ENCODE measurements at places on chromosomes 11 and 22.

DNA sequence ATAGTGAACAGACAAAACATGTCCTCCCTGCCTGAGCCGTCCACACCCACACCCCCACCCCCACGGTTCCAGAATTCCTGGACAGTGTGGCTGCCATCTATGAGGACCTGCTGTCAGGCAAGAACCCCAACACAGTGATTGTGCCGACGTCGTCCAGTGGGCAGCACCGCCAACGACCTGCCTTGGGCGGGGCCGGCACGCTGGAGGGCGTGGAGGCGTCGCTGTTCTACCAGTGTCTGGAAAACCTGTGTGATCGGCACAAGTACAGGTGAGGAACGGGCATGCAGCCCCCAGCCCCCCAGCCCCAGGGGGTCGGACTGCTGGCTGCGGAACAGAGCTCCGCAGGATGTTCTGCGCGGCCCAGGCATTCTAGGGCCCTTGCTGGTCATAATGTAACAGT lies 19.7 kb downstream of the ARFGAP2 start:
- no peak for DNase-seq

- no peak for DNase-seq
Observed at GRCh38 chr11:128304666-128305485, 282.5 kb downstream of the ETS1 start.

GRCh38 chr22:42052765-42053164 lies 17.8 kb downstream of the NAGA start:
- no peak for DNase-seq

DNA sequence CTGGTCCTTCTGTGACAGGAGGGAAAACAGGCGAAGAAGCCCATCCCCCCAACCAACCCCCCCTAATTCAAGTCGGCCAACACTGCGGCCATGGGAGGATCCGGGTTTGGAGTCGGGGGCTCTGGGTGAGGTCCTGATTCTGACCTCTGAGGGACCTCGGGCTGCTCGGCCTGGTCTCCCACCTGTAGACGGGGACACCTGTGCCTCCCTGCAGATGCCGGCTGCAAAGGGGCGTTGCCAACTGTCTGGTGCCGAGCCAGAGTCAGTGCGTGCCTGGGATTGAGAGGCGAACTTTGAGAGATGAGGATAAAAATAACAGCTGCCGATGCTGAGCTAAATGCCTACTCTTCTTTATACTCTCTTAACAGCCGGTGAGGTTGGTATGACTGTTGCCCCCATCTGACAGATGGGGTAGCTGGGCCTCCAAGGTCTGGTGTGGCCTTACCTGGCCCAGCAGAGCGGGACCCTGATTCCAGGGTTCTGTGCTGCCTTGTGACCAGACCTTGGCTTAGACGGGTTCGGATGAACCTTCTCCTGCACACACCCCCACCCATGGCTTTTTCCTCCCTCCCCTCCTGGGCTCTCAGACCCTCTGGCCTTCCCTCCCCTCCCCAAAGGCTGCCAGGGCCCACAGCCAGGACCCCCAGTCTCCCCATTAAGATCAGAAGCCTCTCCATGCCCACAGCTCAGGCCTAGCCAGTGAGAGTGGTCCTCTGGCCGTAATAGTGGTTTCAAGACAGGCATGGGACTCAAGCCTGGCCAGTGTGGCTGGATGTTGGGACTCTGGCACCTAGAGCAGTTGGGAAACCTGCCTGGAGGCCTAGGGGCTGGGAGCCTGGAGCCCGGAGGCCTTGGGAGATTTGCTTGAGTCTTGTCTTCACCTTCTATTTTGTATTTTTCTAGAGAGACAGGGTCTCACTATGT lies 41.7 kb downstream of the KCNJ4 start:
- peak; percentile 34 for DNase-seq

GRCh38 chr11:87976009-87976408 lies 199.2 kb downstream of the RAB38 start:
- DNase-seq, result no peak

DNA sequence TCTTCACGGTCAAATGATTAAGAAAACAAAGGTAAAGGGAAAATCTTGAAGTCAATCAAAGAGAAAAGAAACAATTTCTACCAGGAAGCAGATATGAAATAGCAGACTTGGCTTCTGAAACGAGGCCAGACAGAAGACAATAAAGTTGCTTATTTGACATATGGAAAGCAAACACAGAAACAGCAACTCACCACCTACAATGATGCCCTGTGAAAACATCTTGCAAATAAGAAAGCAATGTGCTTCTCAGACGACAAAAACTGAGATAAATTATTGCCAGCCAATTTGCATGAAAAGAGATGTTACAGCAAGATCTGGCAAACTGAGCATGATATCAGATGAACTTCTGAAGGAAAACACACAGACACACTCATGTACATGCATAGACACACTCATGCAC lies 45.9 kb upstream of the CTSC start:
- no peak for DNase-seq

DNA sequence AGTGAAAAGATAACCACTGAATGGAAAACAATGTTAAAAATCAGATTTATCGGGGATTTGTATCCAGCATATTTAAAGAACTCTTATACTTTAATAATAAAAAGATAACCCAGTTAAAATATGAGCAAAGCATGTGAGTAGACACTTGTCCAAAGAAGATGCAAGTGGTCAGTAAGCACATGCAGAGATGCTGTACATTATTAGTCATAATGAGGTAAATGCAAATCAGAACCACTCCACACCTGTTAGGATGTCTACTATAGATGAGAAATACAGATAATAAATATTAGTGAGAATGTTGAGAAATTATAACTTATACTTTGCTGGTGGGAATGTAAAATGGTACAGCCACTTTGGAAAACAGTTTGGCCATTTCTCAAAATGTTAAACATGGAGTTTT lies 28.0 kb downstream of the QSER1 start:
- no peak for DNase-seq
